Body of pancreas (tissue), 4 donors: ENCODE measurements at places on chromosomes 1 and 21.

DNA sequence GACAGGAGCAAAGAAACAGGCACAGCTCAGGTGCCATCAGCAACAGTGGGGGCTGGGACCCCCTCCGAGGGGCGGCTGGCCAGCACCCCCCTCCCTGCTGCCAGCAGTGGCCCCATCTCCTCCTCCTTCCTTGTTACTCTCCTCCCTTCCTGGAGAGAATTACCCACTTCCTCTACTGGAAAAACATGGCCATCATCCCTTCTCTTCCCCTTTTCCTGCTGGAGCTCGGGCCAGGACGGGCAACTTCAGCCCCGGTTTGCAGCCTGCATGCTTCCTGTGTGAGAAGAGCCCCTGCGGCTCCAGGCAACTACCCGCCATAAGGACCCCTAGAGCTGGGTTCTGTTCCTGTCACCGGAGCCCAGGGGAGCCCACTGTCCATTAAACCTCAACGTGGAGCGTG is 17.6 kb downstream of the MEGF6 start:
- H3K27ac ChIP-seq = no peak overlapping the region
- no peaks in the 10 kb centered on the region for H3K27me3 ChIP-seq
- no peak overlapping the region for H3K4me3 ChIP-seq
- peaks cover 11% of the 10 kb centered on the region for H3K4me1 ChIP-seq

DNA sequence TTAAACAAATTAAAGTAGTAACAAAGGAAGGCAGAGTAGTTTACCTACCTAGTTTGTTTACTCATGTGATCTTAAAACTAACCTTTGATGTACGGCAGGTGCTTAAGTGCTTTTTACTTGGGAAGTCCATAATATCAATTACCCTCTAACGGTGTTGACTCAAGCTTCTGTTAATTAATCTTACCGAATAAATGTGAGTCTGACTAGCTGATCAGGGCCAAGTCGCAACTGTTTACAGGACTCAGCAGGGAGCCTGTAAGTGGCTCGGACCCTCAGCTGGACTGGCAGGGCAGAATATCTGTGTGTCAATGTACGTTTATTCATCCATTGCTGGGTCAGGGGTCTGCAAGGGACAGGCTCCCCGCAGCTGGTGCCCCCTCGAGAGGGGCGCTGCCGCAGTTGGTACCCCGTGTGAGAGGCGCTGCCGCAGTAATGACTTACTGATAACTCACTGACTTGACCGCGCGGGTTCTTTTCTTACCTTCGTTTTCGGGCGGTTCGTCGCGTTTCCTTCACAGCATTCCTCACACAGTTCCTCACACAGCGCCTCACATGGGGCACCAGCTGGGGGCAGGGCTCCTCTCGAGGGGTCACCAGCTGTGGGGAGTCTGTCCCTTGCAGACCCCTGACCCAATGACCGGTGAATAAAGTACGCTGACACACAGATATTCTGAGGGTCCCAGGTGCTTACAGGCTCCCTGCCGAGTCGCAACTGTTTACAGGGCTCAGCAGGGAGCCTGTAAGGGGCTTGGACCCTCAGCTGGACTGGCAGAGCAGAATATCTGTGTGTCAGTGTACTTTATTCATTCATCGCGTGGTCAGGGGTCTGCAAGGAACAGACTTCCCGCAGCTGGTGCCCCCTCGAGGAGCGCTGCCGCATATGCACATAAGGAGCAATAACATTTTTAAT is 3.0 kb downstream of the FMO1 start:
- peaks cover 5% of the 10 kb centered on the region for H3K4me1 ChIP-seq
- H3K36me3 ChIP-seq = no peaks in the 10 kb centered on the region
- no peaks in the 10 kb centered on the region for H3K27me3 ChIP-seq
- DNase-seq = peak; percentile 62

DNA sequence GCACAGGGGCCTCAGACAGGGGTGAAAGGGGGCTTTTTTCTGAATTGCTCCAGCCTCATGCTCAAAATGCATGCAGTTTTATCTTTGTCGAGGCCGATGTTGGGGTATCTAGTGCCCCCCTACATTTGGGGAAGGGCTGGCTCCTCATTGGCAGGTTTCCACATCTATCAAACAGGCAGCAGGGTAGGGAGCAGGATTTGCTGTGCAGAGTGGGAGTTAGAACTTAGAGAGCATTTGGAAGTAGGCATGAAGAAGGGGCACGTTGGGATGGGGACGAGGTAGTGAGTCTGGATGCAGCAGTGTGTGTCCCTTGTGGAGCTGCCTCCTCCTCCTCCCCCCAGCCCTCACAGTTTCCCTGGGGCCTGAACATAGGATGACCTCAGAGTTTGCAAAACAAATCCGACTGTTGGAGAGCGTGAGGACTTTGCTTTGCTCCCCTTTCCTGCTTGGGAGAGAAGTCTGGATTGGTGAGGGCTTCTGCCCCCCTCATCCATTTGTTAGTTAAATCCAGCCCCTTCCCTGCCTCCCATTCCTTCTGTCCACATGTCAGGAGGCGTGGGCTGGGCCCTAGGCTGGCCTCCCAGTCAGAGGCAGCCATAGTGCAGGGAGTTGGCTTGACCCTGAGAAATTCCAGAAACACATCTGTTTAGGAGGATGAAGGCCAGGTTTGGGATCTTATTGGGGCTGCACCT is 36.9 kb upstream of the GPR37L1 start:
- no peaks in the 10 kb centered on the region for H3K36me3 ChIP-seq
- peak overlapping the region; percentile 78 for H3K27ac ChIP-seq
- no peak overlapping the region for H3K4me3 ChIP-seq

- no peaks in the 10 kb centered on the region for H3K27me3 ChIP-seq
- no peak overlapping the region for H3K27ac ChIP-seq
- DNase-seq = no peak
- no peak overlapping the region for H3K4me3 ChIP-seq
Observed at GRCh38 chr1:6867729-6868659, 82.7 kb downstream of the CAMTA1 start.

DNA sequence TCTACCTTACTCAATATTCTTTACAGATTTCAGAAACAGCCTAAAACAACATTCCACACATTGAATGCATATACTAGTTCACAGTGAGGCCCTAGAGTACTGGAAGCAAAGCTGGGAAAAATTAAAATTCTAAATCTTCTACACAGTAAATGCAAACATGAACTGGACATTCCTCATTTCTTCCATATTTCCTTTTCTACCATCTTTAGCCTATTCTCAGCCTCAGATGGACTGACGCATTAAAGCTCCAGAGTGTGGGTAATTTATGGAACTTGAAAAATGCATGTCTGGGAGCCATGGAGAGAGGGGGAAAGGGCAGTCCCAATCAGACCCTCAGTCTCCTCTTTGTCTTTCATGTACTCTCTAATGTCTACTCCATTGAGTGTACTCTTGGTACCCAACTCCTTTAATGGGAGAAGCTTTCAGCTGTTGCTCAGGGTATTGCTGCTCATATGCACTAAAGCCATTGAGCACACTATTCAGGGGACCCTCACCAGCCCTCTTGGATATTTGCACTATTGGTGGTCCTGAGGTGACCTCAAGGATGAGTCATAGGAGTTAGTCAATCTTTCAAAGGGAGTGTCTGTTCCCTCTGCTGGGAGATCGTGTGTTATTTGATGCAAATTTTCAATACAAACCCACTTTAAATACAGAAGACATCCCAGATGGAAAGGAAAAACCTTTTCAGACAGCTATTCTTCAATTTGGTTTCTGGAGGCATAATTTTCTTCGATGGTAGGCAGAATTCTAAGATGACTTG is 83.3 kb upstream of the KCNJ15 start:
- peaks cover 22% of the 10 kb centered on the region for H3K4me1 ChIP-seq

- H3K27me3 ChIP-seq = no peaks in the 10 kb centered on the region
- H3K36me3 ChIP-seq = no peaks in the 10 kb centered on the region
- no peaks in the 10 kb centered on the region for H3K4me1 ChIP-seq
- no peak for DNase-seq
- H3K27ac ChIP-seq = no peak overlapping the region
Observed at GRCh38 chr1:30313584-30313983, 409.8 kb downstream of the MATN1 start.

DNA sequence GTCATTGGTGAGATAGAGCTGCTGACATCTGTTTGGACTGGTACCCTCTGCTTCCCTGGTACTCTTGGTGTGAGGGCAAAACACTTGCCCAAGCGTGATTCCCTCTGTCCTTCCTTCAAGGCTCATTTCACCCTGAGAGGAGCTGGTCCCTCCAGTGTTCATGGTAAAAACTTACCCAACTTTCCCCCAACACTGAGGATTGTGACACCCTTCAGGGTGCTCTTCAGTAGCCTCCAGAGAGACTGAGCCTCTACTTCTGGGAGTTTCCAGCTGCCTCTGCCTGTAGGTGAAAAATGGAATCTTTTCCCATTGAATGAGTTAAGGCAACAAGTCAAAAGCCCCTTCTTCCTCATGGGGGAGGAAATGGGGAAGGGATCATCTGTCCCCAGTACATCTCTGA is 9.6 kb downstream of the CCDC190 start:
- no peak overlapping the region for H3K27ac ChIP-seq
- no peak overlapping the region for H3K4me3 ChIP-seq
- no peaks in the 10 kb centered on the region for H3K36me3 ChIP-seq

GRCh38 chr21:20272791-20273362 is 725.3 kb upstream of the NCAM2 start:
- H3K4me1 ChIP-seq = no peaks in the 10 kb centered on the region
- DNase-seq = no peak
- no peaks in the 10 kb centered on the region for H3K36me3 ChIP-seq
- no peaks in the 10 kb centered on the region for H3K27me3 ChIP-seq
- H3K4me3 ChIP-seq = no peak overlapping the region
- no peak overlapping the region for H3K27ac ChIP-seq

- no peaks in the 10 kb centered on the region for H3K36me3 ChIP-seq
- H3K4me1 ChIP-seq = no peaks in the 10 kb centered on the region
- no peak for DNase-seq
- H3K27me3 ChIP-seq = no peaks in the 10 kb centered on the region
Observed at GRCh38 chr1:102172200-102172599, 175.5 kb upstream of the OLFM3 start.
